ENCODE measurements at places on chromosomes 2 and 18.

DNA sequence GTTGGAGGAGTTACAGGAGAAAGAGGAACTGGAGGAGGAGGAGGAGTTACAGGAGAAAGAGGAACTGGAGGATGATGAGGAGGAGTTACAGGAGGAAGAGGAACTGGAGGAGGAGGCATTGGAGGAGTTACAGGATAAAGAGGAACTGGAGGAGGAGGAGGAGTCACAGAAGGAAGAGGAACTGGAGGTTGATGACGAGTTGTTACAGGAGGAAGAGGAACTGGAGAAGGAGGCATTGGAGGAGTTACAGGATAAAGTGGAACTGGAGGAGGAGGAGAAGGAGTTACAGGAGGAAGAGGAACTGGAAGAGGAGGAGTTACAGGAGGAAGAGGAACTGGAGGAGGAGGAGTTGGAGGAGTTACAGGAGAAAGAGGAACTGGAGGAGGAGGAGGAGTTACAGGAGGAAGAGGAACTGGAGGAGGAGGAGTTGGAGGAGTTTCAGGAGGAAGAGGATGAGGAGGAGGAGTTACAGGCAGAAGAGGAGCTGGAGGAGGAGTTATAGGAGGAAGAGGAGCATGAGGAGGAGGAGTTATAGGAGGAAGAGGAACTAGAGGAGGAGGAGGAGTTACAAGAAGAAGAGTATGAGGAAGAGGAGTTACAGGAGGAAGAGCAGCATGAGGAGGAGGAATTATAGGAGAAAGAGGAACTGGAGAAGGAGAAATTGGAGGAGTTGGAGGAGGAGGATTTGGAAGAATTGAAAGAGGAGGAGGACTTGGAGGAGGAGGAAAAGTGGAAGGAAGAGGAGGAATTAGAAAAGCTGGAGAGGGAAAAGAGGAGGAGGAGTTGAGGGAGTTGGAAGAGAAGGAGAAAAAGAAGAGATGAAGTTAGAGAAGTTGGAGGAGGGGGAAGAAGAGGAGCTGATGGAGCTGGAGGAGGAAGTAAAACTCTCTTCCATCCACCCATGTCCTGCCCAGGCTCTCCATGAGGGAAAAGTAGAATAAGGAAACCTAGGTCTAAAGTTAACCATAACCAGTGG lies 37.2 kb downstream of the CLASP1 start:
- no peak for DNase-seq

GRCh38 chr18:3266062-3266608 lies 4.2 kb downstream of the MYL12B start:
- no peak for DNase-seq

GRCh38 chr2:14428056-14428455 lies 204.5 kb upstream of the LRATD1 start:
- DNase-seq, result no peak

DNA sequence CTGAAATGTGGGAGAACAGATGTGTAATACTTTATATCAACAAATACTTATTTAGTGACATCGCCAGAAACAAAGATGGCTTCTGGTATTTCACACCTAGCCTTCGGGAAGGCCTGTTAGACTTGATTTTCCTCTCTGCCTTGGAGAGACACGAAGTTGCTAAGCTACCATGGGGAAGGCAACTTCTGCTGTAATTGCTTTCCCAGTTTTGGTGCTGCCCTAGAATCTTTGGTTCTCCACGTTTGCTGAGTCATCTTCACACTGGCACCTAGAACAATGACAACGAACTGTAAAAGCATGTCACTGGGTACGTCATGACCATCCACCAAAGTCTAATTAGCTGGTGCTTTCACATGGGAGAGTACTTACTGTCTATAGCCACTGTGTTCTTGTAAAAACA lies 58.7 kb upstream of the ACTR3 start:
- no peak for DNase-seq

DNA sequence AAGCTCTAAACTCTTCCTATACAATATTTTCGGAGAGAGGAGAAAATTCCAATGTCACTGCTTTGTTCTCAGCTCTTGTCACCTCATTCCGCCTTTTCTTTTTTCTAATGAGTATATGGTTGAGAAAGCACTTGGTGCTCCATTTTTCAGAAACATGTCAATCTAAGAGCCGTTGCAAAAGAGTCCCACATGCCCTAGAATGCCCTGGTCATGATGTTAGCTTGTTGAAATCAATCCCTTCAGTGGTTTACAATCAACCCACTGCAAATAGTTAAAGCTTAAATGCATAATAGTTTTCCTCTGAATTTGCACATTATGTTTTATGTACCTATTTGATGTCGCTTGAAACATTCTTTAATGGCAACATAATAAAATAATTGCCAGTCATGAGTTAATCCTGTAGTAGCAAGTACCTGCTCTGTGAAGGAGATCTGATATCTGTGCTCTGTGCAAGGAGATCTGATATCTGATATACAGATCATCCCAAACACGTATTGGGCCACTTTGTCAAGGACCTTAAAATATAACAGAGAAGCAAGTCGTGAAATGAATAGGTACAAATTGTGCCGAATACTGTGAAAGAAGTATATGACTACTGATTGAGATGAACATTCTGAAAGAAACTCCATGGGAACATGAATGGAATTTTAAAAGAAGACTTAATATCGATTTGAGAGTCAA lies 1633.5 kb downstream of the SUCLG1 start:
- no peak for DNase-seq

- no peak for DNase-seq
These were observed 400.2 kb upstream of the MYT1L start for GRCh38 chr2:2731101-2731815.

GRCh38 chr2:118848381-118849225 lies 1.2 kb upstream of the EN1 start:
- no peak for DNase-seq

DNA sequence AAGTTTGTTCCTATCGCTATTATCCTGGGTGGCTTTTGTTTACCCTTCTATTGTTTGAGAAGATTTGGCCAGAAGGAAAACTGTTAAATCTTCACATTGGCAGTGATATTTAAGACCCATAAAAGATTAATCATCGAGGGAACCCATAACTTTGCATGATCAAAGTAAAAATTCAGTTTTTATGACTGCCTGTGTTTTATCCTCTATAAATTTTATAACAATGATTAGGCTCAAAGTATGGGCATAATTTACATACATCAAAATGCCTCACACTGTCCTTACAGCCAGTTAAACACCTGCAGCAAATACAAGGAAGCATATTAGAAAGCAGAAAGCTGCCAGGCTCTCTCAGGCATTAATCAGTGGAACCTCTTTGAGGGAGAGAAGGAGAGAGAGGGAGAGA lies 289.1 kb downstream of the ICOS start:
- DNase-seq, result no peak

All from stimulated activated CD4-positive, alpha-beta T cell treated with anti-CD3 and anti-CD28 coated beads, TNF-alpha, amount 100 ng/mL, for 24 hours (primary cell).